Hindlimb muscle (tissue), 1 donor: ENCODE measurements at places on chromosomes 2 and 18. TPM values are rescaled to one million over a fixed set of nuclear protein-coding genes. Genes with fewer than 3 reads are reported as not detected.

GRCh38 chr2:28419003-28419402, 26.3 kb downstream of the FOSL2 start:
- no peak for DNase-seq

- no peak for DNase-seq
Measured at GRCh38 chr2:70759446-70759845, 8.6 kb downstream of the ADD2 start.

GRCh38 chr2:131145040-131145439, 39.9 kb downstream of the PLEKHB2 start:
- DNase-seq = no peak

DNA sequence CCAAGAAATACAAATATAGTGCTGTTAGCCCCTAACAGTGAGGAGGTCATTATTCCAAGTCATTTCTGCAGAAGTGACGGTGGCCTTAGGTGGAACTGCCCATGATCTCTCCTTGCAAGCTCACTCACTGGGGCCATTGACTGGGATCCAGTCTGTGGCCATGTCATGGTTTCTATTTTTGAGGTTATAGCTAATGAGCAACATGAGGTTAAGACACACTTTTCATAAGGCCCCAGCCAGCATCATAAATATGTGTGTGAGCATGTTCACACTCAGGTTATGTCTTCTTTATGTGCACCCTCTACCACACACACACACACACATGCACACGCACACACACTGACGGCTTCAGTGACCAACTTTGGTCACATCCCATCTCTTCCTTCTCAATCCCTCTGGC, 484 bp downstream of the AFF3 start:
- no peak for DNase-seq

GRCh38 chr2:194271293-194271961, 1385.6 kb upstream of the SLC39A10 start:
- no peak for DNase-seq

The ADRA2B gene
- 2.7 TPM for polyA plus RNA-seq
